Testis (tissue), 5 donors: ENCODE measurements at places on chromosomes 13 and 19.

- no peaks in the 10 kb centered on the region for H3K36me3 ChIP-seq
- H3K4me1 ChIP-seq: peaks cover 52% of the 10 kb centered on the region
- H3K27me3 ChIP-seq: no peaks in the 10 kb centered on the region
- DNase-seq: no peak
- H3K4me3 ChIP-seq: no peak overlapping the region
- H3K27ac ChIP-seq: no peak overlapping the region
These were observed 28.1 kb downstream of the RANBP3 start for GRCh38 chr19:5949792-5950305.

GRCh38 chr13:99288089-99288488 lies 19.1 kb downstream of the GPR183 start:
- no peak overlapping the region for H3K4me3 ChIP-seq
- peaks cover 55% of the 10 kb centered on the region for H3K4me1 ChIP-seq
- H3K27me3 ChIP-seq: no peaks in the 10 kb centered on the region
- no peak for DNase-seq

GRCh38 chr13:103386341-103386740 lies 320.1 kb upstream of the SLC10A2 start:
- no peak overlapping the region for H3K27ac ChIP-seq
- no peaks in the 10 kb centered on the region for H3K4me1 ChIP-seq
- no peaks in the 10 kb centered on the region for H3K36me3 ChIP-seq
- H3K4me3 ChIP-seq: no peak overlapping the region

- H3K36me3 ChIP-seq: no peaks in the 10 kb centered on the region
- H3K4me3 ChIP-seq: no peak overlapping the region
- H3K4me1 ChIP-seq: no peaks in the 10 kb centered on the region
- no peak overlapping the region for H3K27ac ChIP-seq
- no peak for DNase-seq
These were observed 93.0 kb upstream of the ARGLU1 start for GRCh38 chr13:106660746-106661625.

DNA sequence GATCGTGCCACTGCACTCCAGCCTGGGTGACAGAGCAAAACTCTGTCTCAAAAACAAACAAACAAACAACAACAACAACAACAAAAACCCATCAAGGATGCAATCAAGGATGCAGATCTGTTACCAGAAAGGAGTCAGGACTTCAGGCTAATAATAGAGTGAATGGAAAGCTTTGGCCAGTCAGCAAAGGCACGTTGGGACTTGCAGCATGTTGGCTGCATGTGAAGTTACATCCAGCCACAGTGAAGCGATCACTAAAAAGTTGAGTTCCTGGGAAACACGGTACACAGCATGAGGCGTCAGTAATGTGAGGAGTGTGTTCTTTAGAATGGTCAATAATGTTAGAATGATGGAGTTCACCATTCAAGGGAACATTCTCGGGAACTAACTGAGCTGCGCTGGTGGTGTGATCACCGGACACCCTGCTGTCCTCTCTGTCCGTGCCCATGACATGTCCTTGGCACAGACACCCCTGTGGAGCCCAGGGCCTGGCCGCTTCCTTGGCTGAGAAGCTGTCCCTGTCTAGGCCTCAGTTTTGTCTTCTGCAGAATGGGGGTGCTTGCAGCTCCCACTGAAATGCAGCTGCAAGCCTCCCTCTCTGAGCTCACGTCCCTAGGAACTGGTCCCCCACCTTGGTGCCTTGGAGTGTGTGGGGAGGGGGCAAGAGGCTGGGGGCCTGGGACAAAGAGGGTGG lies 2.3 kb upstream of the LGALS7B start:
- no peak for DNase-seq
- no peaks in the 10 kb centered on the region for H3K36me3 ChIP-seq
- no peak overlapping the region for H3K4me3 ChIP-seq
- H3K27ac ChIP-seq: no peak overlapping the region

DNA sequence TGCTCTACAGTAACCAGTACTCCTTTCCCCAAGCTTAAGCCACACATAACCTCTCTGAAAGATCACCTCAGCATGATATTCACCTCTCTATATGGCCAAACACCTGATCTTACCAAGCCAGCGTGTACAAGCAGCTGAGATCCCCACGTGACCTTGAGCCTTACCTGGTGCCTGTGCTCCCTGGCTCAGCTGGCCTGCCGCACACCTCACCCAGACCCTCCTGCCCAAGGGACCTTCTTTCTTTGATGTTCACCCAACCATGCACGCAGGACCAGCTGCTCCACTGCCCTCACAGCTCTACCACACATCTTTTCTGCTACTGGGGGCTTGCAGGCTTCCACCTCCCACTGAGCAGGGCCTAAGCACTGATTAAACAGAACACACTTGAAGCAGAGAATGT lies 9.0 kb downstream of the DHRS12 start:
- DNase-seq: no peak
- H3K4me1 ChIP-seq: no peaks in the 10 kb centered on the region
- no peak overlapping the region for H3K27ac ChIP-seq

DNA sequence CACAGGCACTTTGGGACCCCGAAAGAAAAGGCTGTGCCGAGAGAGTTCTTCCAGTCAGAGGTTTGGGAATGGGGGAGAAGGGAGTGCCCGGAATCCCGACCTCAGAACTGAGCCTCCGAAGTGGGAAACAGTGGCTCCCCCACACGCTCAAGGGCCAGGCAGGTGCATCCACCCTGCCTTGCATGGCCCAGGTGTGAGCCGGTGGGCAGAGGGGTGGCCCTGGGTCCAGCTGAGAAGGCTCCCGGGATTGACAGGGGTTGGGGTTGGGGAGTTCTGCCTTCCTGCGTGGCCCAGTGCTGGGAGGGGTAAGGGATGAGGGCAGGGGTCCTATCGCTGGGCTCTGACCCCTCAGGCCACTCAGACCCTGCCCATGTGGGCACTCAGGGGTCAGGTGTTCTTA lies 163.5 kb upstream of the TUBA3C start:
- no peaks in the 10 kb centered on the region for H3K36me3 ChIP-seq
- H3K4me1 ChIP-seq: no peaks in the 10 kb centered on the region
- H3K27me3 ChIP-seq: no peaks in the 10 kb centered on the region

DNA sequence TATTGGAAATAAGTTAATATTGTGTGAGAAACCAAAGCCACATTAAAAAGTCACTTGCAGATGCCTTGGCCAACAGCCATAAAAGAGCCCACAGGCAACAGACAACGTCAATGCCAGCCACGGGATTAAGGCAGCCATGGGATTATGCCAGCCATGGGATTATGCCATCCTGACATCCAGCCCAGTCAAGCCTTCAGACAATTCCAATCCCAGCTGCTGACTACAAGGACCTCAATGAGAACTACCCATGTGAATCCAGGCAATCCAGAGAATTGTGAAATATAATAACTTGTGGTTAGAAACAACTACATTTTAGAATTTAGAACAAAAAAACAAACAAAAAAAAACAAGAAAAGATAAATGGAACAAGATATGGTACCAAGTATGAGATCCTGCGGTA lies 356.6 kb downstream of the EFNB2 start:
- H3K27ac ChIP-seq: no peak overlapping the region
- no peaks in the 10 kb centered on the region for H3K4me1 ChIP-seq
- H3K27me3 ChIP-seq: no peaks in the 10 kb centered on the region
- no peak for DNase-seq

DNA sequence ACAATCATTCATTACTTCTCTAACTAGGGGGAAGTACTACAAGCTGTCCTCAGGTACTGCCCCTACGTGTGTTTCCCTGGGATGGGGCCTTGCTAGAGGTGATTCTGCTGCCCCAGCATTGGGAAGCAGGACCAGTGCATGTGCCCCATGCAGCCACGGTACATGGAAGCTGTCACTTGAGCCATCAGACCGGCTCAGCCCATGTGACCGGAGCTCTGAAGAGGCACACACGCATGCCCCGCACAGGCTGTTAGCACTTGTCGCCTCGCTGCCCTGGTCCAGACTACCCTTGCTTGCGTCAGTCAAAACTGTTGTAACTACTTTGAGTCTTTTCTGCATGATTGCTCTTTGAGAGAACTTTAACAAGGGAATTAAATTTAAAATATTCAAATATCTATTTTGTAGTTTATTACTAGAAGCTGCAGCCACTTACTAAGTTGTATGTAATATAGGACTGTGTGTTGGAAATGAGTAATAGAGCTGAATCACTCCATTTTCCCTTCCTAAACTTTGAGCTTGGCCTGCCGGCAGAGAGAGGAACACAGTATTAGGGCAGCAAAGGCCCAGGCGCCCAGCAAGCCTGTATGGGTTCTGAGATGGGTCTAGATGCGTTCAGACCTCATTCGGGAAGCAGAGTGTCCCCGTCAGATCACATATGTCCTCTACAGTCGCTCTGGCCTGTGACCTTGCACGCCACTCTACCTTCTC lies 42.2 kb downstream of the DHRS12 start:
- no peaks in the 10 kb centered on the region for H3K36me3 ChIP-seq
- H3K27me3 ChIP-seq: no peaks in the 10 kb centered on the region
- H3K4me3 ChIP-seq: no peak overlapping the region
- H3K27ac ChIP-seq: no peak overlapping the region

GRCh38 chr13:42218576-42218975 lies 53.4 kb upstream of the AKAP11 start:
- DNase-seq: no peak
- H3K27ac ChIP-seq: no peak overlapping the region
- H3K36me3 ChIP-seq: no peaks in the 10 kb centered on the region
- H3K27me3 ChIP-seq: no peaks in the 10 kb centered on the region
- H3K4me1 ChIP-seq: no peaks in the 10 kb centered on the region

GRCh38 chr19:290372-291005 lies 714 bp downstream of the PLPP2 start:
- peaks cover 11% of the 10 kb centered on the region for H3K4me1 ChIP-seq
- no peaks in the 10 kb centered on the region for H3K36me3 ChIP-seq

DNA sequence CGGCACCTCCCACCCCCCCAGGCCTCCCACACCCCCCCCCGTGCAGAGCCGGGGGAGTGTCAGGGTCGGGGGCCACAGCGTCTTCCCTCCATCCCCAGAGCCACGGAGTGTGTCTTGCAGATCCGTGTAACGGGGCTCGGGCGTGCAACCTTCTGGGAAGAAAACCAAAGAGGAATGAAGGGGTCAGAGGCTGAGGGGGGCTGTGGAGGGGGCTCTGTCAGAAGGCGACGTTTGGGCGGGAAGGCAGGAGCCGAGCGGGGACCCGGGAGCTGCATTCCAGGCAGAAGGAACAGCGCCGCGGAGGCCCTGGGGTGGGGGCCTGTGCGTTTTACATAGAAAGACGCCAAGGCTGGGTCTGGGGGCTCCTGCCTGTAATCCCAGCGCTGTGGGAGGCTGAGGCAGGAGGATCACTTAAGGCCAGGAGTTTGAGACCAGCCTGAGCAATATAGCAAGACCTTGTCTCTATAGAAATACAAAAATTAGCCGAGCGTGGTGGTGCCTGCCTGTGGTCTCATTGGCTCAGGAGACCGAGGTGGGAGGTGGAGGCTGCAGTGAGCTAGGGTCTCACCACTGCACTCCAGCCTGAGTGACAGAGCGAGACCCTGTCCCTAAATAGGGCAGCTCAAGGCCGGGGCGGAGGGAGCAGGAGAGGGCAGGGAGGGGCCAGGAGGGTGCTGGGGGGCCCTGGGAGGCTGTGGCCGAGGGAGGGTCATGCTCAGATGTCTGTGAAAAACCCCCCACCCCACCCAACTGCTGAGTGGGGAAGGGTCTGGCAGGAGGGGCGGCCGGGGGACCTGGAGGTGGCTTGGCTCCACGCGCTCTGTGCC lies 27.8 kb downstream of the ARID3A start:
- no peaks in the 10 kb centered on the region for H3K27me3 ChIP-seq
- no peak overlapping the region for H3K27ac ChIP-seq
- H3K36me3 ChIP-seq: no peaks in the 10 kb centered on the region
- no peaks in the 10 kb centered on the region for H3K4me1 ChIP-seq

DNA sequence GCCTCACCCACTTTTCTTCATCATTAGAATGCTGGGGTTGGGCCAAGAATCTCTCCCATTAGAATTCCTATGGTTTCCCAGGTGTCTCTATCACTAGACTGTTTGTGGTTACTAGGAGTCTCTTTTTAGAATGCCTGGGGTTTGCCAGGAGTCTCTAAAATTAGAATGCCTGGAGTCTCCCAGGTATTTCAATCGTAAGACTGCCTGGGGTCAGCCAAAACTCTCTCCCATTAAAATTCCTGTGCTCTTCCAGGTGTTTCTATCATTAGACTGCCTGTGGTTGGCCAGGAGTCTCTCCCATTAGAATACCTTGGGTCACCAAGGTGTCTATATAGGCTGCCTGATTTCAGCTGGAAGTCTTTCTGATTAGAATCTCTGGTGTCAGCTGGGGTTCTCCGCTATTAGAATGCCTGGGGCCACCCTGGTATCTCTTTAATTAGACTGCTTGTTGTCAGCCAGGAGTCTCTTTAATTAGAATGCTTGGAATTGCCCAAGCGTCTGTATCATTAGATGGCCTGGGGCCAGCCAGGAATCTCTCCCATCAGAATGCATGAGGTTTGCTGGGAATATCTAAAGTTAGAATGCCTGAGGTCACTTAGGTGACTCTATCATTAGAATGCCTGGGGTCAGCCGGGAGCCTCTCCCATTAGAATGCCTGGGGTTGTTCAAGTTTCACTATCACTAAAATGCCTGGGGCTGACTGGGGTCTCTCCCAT lies 1479.2 kb downstream of the UQCRFS1 start:
- H3K4me3 ChIP-seq: no peak overlapping the region
- H3K27ac ChIP-seq: no peak overlapping the region
- H3K27me3 ChIP-seq: no peaks in the 10 kb centered on the region
- no peak for DNase-seq
- no peaks in the 10 kb centered on the region for H3K36me3 ChIP-seq

DNA sequence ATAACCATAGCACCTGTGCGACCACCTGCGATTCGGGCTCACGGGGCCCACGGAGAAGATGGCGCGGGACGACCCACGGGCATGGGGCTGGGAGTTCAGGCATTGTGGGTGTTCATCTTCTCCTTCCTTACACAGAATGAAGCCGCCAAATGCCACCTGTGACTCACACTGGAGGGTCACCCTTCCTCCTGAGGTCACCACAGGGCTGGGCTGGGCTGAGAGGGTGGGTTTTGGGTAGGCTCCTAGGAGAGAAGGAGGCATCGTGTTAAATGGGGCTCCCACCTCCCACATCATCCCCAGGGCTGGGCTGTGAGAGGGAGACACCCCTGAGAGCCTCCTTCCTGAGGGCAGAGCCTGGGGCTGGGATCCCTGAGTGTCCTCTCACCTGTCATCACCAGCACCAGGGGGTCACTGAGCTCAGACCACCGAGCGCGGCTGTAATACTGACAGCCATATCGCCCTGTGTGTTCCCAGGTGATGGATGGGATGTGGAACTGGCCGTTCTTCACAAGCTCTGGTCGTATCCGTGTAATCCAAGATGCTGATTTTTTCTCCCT lies 1.4 kb downstream of the LILRB2 start:
- no peaks in the 10 kb centered on the region for H3K27me3 ChIP-seq
- no peaks in the 10 kb centered on the region for H3K4me1 ChIP-seq
- no peak overlapping the region for H3K27ac ChIP-seq
- H3K4me3 ChIP-seq: no peak overlapping the region
- DNase-seq: no peak
